ENCODE measurements at places on chromosomes 3 and 15. TPM values are rescaled to one million over a fixed set of nuclear protein-coding genes. Genes with fewer than 3 reads are reported as not detected.

DNA sequence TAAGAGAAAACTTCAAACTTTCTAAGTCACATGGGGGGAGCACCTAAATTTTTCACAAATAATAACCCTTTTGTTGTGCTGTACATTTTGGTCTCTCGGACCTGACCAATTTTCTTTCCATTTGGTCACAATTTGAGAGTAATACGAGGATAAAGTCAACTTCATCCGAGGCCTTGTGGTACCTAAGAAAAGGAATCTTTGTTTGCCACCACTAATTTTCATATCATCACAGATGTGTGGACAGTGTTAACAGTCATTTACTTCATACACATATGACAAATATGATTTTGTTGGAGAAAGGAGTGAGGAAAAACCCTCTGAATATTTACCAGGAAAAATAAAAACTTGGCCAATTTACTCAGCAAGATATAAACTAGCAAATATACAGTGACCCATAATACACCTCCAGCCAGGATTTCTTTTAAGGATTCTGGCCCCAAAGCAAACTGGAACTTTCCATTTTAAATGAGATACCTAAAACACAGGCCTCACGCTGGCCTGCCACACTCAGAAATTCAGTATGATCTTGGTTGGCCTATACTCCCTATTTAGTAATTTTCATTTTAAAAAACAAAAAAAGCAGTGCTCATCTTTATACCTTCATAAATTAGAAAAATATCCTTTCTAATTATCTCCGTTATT, 40.7 kb downstream of the VGLL4 start:
- no peak for DNase-seq

GRCh38 chr3:187209491-187209890, 12.2 kb downstream of the RTP1 start:
- DNase-seq: no peak

GRCh38 chr3:186994000-186994955, 64.0 kb downstream of the ST6GAL1 start:
- no peak for DNase-seq

GRCh38 chr3:152330559-152330958, 61.8 kb downstream of the MBNL1 start:
- no peak for DNase-seq

GRCh38 chr3:71710906-71711494, 14.2 kb downstream of the EIF4E3 start:
- no peak for DNase-seq

DNA sequence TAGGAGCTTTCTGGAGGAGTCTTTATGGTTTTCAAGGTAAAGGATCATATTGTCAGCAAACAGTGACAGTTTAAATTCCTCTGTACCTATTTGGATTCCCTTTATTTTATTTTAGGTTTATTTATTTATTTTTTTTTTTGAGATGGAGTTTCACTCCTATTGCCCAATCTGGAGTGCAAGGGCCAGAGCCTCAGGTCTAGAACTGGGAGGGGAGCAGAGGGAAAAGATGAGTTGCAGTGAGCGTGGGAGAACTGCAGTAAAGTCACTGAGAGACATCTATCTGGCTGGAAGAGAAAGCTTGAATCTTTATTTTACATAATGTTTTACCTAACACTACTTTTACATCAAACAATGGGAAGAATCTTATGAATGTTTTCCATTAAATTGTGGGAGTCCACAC, 49.5 kb upstream of the GK5 start:
- DNase-seq: no peak

RLBP1 gene
- not detected for total RNA-seq
